ENCODE measurements at places on chromosomes 6 and 20.

DNA sequence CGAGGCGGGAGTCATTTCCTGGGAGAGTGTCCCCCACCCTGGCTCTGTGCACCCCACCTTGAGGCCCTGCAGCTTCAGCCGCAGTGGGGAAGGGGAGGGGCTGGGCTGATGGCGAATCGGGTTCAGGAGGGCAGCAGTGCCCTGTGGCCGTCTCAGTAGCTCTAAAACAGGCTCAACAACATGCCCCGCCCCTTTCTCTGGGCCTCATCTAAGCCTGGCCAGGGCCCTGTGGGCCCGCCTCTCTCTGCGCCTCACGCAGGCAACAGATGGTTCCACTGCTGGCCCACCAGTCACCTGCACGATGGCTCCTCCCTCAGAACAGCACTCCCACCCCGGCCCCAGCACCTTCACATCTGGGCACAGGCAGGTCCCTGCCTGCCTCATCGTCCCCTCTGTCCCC lies 30.2 kb downstream of the CHRNA4 start:
- DNase-seq, result no peak

DNA sequence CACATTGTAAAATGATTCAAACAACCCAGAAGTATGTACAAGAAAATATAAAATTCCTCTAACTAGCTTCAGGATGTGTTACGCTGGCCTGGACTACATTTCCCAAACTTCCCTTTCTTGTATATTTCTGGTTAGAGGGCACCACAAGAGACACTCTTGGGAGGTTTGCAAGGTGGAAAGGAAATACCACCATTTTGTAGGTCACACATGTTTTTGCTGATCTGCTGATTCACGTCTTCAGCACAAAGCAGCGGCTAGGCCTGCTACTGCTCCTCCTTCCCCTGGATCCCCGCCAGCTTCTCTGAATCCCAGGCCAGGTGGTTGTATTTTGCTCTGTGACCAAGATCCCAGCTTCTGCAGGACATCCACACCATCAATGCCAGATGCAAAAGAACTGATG lies 104.2 kb downstream of the AGPAT4 start:
- no peak for DNase-seq

DNA sequence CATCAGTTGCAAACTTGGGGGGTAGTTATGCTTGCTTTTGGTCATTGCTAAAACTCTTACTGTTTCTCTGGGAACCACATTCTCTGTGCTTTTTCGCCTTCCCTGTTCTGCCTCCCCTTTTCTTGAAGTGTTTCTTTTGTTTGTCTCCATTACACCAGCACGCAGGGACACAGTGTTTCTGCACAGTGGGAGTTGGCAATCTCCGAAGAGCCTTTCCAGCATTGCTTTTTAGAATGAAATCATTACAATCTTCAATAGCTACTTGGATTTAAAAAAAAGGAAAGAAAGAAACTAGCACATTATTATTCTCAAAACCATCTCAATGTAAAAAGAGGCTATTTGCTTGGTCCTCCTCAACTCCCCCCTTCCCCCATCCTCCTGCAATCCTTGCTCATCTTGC lies 536.7 kb upstream of the MMS22L start:
- DNase-seq, result no peak

- DNase-seq, result no peak
Measured at GRCh38 chr20:36847009-36847709, 28.8 kb upstream of the TLDC2 start.

DNA sequence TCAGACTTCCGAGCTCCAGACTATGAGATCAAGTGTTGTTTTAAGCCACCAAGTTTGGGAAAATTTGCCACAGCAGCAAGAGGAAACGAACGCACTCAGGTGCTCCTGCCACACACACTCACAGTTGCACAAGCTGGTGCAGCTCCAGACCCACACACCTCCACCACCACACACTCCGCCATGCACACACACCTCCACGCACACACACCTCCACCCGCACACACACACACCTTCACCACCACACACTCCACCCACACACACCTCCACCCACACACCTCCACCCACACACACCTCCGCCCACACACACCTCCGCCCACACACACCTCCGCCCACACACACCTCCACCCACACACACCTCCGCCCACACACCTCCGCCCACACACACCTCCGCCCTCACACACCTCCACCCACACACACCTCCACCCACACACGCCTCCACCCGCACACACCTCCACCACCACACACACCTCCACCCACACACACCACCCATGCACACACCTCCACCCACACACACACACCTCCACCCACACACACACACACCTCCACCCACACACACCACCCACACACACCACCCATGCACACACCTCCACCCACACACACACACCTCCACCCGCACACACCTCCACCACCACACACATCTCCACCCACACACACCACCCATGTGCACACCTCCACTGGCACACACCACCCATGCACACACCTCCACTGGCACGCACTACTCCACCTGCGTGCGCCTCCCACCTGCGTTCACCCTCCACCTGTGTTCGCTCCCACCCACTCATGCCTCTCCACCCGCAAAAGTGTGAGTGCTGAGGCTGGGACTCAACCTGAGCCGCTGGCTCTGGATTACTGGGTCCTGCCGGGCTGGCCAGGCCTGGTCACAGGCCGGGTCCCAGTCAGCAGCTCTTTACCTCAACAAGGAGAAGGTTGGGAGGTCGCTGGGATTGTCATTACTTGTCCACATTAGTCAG lies 175.6 kb downstream of the BMP7 start:
- DNase-seq, result no peak

DNA sequence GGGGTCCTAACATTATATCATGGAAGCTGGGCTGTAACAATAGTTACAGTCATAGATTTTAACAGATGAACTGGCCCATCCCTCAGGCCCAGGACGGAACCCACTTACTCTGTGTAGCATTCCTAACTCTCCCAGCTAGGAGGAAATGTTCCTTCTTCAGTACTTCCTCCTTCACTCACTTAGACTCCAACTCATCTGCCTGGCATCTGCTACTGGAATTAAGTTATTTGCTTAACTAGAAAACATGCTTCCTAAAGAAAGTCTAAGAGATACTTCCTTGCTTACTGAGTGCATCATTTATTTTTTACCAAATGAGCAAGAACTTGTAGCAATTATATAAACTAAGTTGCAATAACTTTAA lies 20.5 kb downstream of the GCLC start:
- no peak for DNase-seq

DNA sequence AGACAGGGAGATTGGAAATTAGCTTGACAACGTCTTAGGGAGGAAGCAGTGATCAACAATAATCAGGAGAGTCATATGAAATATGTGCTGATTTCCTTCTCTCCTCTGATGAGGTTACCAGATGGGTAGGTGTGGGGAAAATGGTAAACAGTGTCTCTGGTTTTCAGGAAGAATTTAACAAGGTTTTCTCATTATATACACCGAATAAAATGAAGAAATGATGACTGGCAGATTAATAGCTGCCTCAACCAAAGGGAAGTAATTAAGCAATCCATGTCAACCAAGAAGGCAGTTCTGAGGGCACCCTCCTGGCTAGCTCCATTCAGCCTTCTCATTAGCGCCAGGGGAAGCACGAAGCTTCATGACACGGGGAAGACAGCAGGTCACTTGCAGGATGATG lies 12.7 kb upstream of the RAMACL start:
- no peak for DNase-seq

DNA sequence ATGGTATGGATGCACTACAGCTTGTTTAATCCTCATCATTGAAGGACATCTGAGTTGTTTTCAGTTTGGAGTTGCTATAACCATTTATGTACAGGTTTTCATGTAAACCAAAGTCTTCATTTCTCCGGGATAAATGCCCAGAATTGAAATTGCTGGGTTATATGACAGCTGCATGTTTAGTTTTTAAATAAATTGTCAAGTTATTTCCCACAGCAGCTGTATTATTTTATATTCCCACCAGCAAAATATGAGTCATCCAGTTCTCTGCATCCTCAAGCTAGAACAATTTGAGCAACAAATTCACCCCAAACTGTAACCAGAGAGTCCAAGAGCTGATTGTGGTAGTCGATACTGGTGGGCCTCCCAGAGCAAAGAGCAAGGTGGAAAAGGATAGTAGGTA lies 161.0 kb upstream of the PRND start:
- no peak for DNase-seq

DNA sequence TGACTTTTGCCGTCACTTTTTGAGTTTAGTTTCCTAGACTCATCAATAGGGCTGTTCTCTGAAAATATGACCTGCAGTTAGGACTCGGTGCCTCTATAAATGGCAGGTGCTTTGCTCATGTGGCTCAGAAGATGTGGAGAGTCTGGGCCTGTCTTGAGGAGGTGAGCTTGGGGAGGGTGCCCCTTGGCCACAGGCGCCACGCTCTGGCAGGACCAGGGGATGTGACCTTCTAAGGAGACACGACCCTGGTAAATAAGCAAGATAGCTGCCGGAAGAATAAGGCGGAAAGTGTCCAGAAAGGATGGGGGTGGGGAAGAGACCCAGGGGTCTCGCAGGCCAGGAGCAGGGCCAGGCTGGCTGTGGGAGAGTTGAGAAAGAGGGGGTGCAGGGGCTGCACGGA lies 46.6 kb downstream of the TMEM242 start:
- DNase-seq, result no peak

- no peak for DNase-seq
Measured at GRCh38 chr6:143752459-143752858, 74.7 kb downstream of the PHACTR2 start.

DNA sequence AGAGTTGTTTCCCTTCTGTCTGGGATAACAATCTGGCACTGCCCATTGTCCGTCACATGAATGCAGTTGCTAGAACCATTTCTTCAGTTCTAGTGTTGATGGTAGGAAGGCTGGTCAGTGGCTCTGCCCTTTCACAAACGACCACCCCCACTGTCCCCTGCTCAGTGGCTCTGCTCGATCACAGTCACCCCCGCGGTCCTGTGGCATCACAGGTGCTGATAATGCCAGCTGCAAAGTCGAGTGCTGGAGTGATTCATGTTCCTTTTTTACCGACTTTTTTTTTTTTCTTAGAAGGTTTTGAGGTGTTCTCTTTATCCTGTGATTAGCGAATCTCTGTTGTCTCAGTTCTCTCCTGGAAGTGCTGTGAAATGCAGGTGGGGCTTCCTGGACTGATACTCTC lies 22.8 kb downstream of the FAM120B start:
- no peak for DNase-seq

- DNase-seq, result no peak
Measured at GRCh38 chr6:4365686-4366085, 230.3 kb upstream of the ECI2 start.

- DNase-seq, result no peak
Measured at GRCh38 chr20:20932156-20932555, 174.0 kb downstream of the LINC00237 start.

GRCh38 chr6:131063764-131064272 lies 773 bp upstream of the EPB41L2 start:
- no peak for DNase-seq
